ENCODE measurements at places on chromosomes 13 and 19.

GRCh38 chr13:98447881-98448641 lies 128.8 kb downstream of the STK24 start:
- no peak for DNase-seq

GRCh38 chr19:3357271-3357991 lies 9.0 kb upstream of the NFIC start:
- DNase-seq, result no peak

- DNase-seq, result no peak
These were observed 215.1 kb downstream of the DNAJC15 start for GRCh38 chr13:43238341-43239083.

GRCh38 chr13:107450931-107451330 lies 764.4 kb downstream of the LIG4 start:
- DNase-seq, result no peak

DNA sequence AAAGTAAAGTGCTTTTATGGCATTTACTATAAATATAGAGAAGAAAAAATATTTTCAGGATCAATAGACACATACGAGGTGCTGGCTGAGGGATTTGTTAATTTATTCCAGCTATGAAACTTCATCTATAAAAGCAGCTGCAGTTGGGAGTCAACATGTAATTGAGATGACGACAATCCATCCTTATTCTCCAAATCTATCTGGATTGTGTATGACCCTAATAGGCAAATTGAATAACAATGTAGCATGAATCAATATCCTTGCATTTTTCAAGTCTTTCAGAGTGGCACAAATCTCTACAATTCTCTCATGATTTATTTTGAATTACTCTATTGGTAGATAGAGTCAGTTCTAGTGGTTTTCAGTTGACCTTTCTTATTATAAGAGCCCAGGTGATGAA lies 1296.5 kb upstream of the SPRY2 start:
- no peak for DNase-seq

GRCh38 chr19:39515551-39516191 lies 732 bp downstream of the SELENOV start:
- no peak for DNase-seq

DNA sequence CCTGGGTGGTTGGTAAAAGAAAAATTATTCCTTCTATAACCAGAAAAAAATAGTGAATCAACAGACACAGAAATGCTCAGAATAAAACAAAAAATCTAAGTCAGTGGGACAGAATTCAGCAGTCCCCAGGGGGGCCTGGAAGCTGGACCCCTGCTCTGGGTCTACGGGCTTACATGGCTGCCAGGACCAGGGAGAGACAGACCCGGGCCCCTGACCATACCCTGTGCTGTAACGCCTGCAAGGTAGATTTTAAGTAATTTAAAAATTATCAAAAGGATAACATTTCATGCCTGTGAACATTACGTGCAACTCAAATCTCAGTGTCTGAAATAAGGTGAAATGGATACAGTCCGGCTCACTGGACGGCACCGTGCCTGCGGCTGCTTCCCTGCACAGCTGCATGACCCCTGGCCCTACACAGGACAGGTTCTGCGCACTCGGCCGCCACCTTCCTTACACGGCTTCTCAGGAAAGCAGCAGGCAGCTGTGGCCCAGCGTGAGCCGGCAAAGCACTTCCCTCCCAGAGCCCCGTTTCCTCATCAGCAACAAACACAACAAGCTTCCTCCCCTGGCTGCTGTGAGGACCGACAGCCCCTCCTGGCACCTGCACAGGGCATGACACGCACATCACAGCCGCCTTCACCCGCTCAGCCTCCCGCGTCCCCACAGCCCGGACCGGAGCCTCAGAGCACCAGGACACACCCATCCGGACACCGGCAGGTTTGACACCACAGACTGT lies 22.2 kb downstream of the RASA3 start:
- no peak for DNase-seq

Data from stimulated activated CD8-positive, alpha-beta memory T cell treated with anti-CD3 and anti-CD28 coated beads, Interleukin-15, amount 100 ng/mL, for 4 hours (primary cell).